ENCODE measurements at places on chromosomes 16 and 17.

- no peak for DNase-seq
Observed at GRCh38 chr17:978103-979093, 1.2 kb downstream of the NXN start.

DNA sequence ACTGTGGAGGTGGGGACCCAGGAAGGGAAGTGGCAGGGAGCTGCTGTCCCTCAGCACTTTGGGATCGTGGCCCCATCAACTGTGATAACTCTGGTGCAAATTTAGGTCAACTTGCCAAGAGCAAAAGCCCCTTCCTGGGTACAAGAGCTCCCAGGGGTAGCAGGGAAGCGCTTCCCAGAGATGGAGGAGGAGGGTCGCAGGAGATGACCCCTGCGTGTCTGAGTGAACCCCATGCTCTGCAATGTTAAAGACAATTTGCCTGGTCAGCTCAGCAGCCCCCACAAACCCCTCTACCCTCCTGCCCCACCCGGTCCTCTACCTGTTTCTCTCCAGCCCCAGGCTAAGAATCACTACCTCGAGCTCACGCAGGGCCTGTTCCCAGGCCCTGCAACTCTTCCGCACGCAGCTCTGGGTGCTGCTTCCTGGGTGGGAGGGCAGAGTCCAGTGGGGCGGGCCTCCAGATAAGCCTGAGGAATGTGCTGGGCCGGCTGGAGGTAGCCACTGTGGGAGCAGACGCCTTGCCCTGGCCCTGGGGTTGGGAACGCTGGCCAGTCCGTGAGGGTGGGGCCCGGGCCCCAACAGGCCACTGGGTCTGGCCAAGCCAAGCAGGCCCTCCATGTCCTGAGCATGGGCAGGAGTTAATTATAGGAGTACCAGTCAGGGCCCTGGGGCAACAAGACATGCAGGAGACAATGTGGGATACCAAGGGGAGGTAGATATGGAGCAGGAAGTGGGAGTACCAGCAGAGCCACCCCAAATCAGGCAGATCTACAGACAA lies 6.1 kb downstream of the DOK4 start:
- DNase-seq, result no peak

- DNase-seq, result no peak
Observed at GRCh38 chr16:58121132-58121531, 8.0 kb downstream of the CFAP20 start.

DNA sequence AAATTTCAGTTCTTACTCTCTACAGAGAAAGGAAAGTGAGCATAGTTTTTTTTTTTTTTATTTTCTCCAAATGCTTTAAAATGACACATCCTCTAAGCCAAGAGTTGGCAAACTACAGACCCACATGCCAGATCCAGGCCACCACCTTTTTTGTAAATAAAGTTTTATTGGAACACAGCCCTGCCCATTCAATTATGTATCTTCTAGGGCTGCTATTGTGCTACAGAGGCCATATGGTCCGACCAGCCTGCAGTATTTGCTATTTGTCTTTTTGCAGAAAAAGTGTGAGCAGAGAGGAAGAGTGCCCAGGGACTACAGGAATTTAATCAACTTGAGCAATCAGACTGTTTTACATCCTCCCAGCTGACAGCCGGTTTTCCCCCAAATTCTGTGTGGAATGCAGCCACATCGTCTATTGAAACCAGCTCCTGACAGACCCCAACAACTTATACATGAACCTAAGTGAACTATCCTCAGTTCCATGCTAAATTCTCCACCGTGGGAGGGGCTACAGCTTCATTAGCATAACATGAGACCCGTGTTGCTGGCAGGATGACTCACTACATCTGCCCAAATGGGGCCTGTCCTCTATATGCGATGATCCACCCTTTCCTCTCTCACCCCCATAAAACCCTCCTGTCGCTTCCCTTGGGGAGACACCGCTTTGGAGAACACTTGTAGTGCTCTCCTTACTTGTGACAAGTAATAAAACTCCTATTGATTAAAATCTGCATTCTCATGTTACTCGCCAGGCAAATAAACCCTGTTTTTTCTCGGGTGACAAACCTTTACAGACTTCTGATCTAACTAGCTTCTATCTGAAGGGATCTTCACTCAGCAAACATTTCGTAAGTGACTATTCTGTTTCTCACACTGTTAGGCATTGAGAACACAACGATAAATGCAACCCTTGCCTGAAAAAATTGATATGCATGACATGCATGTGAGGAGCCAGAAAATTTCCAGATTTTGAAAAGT lies 149.4 kb upstream of the HS3ST3A1 start:
- no peak for DNase-seq

Data from activated CD4-positive, alpha-beta T cell treated with anti-CD3 and anti-CD28 coated beads, Interleukin-10, Interleukin-2, amounts not matched to agents 100 ng/mL and 50 ng/mL, durations not matched to agents 16 hours and 8 hours (primary cell).